Retinal pigment epithelial cell (primary cell): ENCODE measurements at places on chromosomes 4 and X.

DNA sequence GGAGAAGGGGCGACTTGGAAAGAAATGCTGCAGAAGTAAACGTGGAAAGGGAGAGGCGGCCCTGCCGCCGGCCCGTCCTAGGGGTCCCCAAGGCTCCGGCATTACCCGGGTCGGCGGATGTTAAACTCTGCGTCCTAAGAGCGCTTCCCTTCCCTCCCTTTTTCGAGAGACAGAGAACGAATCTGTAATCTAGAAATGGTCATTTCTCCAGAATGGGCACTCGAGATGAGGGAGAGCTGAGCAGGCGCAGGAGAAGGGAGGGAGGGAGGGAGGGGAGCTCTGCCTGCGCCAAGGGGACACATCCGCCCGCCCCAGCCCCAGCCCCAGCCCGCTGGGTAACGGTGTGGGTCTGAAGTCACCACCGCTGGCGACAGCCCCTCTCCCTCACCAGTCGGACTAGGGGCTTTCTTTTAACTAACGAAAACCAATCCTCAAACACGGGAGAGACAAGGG lies 1.7 kb downstream of the HCFC1 start:
- no peak for DNase-seq

GRCh38 chr4:47824840-47825239 lies 13.0 kb downstream of the CORIN start:
- no peak for DNase-seq

GRCh38 chr4:111849746-111850284 lies 295.4 kb upstream of the FAM241A start:
- no peak for DNase-seq

DNA sequence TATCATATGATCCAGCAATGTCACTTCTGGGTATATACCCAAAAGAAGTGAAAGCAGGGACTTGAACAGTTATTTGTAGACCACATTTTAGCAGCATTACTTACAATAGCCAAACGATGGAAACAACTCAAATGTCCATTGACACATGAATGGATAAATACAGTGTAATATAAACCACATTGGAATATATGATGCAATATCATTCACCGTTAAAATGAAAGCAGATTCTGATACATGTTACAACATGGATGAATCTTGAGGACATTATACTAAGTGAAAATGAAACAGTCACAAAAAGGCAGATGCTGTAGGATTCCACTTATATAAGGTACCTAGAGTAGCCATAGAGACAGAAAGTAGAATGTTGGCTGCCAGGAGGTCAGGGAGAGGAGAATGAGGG lies 130.5 kb upstream of the SMAD1 start:
- DNase-seq = no peak

DNA sequence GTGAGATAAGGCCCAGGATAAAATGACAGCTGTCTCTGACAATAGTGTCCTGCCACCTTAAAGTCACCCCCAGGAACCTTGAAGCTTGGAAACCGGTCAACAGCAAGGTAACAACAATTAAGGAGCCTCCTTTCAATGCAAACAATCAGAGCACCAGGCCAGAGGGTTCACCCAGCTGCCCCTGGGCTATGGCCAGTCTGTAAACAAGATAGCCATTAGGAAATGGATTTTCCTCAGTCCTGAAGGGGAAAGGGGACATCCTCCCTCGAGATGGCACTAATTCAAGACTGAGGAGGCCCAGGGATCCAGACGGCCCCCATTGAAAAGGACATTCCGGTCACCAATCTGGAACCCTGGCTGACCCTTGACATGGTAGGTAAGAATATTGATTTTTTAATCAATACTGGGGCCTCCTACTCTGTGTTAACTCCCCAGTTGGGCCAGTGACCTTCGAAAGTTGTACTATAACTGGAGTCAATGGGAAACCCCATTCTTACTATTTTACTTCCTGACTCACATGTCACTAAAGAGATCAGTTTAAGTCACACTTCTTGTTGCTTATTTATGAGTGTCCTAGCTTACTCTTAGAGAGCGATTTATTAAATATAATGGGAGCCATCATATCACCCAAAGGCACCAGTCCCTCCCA lies 61.7 kb upstream of the CT45A1 start:
- DNase-seq = no peak
